ENCODE measurements at places on chromosomes 4 and X. TPM values are rescaled to one million over a fixed set of nuclear protein-coding genes. Genes with fewer than 3 reads are reported as not detected.

Gene CT45A10
- not detected for total RNA-seq

Gene PABPC1L2A
- total RNA-seq: not detected

GRCh38 chrX:1323315-1323714, 13.3 kb upstream of the IL3RA start:
- DNase-seq: peak; percentile 34

GRCh38 chrX:76427560-76428242, at the start of gene MAGEE1:
Gene MAGEE1 (plus strand): TSS chrX:76427710. CDS start chrX:76427931, 221 bp downstream.
- DNase-seq: peak; percentile 74

DNA sequence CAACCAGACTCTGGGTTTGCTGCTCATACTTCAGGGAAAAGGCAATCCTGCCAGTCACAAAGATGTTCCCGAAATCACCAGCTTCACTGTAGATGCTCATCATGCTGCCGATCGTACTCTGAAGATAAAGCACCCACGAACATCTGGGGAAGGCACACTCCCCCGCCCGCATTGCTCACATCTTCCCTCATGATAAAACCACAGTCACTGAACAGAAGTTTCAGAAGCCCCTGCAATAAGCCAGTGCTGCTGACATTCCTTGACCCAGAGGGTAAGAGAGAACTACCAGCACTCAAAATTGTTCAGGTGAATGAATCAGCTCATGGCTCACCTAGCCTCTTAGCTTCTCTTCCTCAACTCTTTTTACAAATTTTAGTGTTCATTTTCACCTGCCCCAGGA, 43.1 kb downstream of the SRPX2 start:
- no peak for DNase-seq

All from GM23248 (cell line).